Activated CD4-positive, CD25-positive, alpha-beta regulatory T cell treated with anti-CD3 and anti-CD28 coated beads, Interleukin-2, amount 50 U/mL, for 24 hours (primary cell): ENCODE measurements at places on chromosomes 5 and 9.

DNA sequence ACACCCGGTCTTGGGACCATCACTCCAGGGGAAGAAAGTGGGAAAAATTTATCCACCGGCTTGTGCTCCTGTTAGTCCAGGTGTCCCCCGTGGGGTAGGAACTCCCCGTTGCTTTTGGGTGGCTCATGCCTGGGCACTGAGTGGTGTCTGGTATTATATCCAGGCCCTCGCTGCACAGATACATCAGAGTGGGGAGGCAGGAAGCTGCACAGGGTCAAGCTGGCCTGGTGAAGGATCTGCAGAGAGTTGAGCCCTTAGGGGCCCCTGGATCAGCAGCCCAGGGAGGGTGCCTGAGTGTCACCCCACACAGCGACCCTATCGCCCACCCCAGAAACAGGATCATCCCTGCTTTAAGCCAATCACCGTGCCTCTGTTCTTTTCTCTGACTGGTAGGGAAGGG, 24.4 kb upstream of the COL5A1 start:
- ATAC-seq, result no peak

DNA sequence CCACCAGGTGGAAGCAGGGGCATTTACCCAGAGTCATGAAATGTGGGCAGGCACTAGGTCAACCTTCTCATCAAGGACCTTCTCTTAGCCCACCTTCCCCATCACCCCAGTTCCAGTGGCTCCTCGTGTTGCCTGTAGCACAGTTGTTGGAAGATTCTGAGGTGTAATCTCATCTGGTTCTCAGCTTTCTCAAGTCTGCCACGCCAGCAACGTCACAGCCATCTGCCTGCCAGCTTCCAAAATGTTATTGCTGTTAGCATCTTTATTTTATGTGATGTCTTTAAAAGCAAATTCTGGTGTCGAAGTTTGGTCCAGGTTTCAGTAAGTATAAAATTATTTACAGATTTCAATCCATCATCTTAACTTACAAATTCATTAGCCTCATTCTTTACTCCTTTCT, 10.7 kb downstream of the C9orf153 start:
- no peak for ATAC-seq

DNA sequence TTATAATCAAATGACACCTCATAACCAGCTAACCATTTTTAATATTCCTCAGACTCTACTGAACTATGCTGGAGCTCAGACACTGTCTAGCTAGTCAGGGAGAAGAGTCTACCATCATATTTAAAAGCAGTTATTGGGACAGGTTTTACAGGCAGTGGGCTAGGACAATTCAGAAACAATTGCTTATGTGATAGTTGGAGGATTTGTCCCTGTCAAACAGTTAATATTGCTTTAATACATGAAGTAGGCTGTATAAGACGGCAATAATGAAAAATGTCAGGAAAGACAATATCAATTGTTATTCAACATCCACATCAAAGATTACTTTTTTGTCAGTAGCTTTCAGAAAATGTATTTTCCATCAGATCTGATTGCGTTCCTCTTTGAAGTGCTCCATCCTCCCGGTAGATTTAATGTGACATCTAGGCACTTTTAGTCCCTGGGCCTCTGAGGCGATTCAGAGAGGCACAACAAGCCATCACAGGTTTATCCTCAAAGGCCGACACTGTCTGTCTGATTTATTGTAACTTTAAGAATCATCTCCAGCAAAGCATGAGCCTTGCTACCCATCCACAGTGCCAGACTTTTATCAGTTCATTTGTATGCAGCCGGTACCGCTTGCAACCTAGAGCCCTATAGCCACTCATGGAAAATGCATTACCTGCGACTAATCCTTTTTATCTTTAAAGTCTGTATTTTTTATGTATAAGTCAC, 152.2 kb downstream of the PSAT1 start:
- ATAC-seq, result no peak

DNA sequence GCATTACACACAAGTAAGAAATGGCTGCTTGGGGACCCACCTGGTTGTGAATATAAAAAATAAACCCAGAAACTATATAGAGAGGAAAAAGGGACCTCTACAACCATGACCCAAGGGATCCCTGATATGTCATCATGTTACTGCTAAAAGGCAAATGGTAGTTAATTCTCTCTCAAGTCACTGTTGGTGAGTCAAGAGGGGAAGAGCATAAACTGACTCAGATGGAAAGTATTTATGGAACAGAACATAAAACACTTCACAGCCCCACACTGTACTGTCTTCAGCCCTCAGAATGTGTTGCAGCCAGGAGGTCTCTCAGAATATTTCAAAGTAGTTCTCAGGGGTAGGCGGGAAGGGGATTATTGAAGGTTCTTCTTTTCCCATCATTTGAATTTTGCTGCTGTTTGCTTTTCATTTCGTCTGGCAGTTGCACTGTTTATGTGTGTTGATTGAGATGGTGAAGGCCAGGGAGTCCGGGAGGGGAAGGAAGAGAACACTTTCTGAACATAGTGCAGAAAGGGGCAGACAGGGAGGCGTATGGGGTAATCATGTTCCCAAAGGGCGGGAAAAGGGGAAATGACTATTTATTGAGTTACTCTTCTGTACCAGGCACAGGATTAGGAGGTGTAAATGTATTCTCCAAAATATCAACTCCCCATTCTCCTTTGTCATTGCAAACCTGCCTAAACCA, 85.5 kb downstream of the TEK start:
- ATAC-seq, result no peak

GRCh38 chr9:120926397-120926928, at the start of gene TRAF1:
TSS of gene TRAF1 (minus strand) at chr9:120926796. CDS start at chr9:120926075, 721 bp downstream.
- peak; percentile 31 for ATAC-seq
